Activated CD8-positive, alpha-beta T cell treated with anti-CD3 and anti-CD28 coated beads for 36 hours (primary cell): ENCODE measurements at places on chromosomes 16 and 17.

- H3K4me3 ChIP-seq = no peak overlapping the region
- H3K27me3 ChIP-seq = no peaks in the 10 kb centered on the region
- no peak overlapping the region for H3K27ac ChIP-seq
Measured at GRCh38 chr16:48497932-48498768, 111.8 kb downstream of the N4BP1 start.

DNA sequence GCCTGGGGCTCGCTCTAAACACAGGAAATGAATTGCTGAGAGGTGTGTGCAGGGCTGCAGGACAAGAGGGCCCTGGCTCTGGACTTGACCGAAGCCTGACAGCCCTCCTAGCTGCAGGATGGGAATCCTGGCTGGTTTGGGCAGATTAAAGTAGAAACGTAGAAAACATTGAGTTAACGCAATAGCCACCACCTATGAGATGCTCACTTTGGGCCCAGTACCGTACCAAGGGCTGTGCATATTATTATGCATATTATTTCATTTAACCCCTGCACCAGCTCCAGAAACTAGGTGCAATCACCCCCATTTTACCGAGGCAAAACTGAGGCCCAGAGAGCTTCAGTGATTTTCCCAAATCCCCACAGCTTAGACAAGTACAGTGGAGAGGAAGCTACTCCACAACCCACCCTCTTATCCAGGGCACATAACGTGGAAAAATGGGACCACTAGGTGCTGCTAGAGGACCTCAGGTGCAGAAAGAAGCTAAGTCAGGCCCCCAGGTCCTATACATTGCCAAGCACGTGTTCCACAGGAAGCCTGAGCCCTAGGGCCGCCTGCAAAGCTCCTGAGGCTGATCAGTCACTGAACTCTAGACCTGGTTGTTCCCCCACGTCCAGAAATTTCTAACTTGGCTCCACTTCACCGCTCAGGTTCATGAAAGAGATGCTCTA, 79.2 kb downstream of the MYH11 start:
- peak; percentile 42 for DNase-seq
- no peak overlapping the region for H3K27ac ChIP-seq
- no peaks in the 10 kb centered on the region for H3K4me1 ChIP-seq
- H3K27me3 ChIP-seq = no peaks in the 10 kb centered on the region
- H3K36me3 ChIP-seq = no peaks in the 10 kb centered on the region

- peaks cover 13% of the 10 kb centered on the region for H3K4me1 ChIP-seq
- no peaks in the 10 kb centered on the region for H3K27me3 ChIP-seq
- no peak for DNase-seq
- no peaks in the 10 kb centered on the region for H3K36me3 ChIP-seq
- no peak overlapping the region for H3K27ac ChIP-seq
Measured at GRCh38 chr17:6454495-6455320, 10.5 kb downstream of the PIMREG start.

- H3K27ac ChIP-seq = no peak overlapping the region
- peaks cover 2% of the 10 kb centered on the region for H3K27me3 ChIP-seq
- H3K4me1 ChIP-seq = no peaks in the 10 kb centered on the region
- DNase-seq = no peak
- H3K36me3 ChIP-seq = no peaks in the 10 kb centered on the region
Measured at GRCh38 chr17:78601577-78602190, 24.5 kb upstream of the DNAH17 start.

DNA sequence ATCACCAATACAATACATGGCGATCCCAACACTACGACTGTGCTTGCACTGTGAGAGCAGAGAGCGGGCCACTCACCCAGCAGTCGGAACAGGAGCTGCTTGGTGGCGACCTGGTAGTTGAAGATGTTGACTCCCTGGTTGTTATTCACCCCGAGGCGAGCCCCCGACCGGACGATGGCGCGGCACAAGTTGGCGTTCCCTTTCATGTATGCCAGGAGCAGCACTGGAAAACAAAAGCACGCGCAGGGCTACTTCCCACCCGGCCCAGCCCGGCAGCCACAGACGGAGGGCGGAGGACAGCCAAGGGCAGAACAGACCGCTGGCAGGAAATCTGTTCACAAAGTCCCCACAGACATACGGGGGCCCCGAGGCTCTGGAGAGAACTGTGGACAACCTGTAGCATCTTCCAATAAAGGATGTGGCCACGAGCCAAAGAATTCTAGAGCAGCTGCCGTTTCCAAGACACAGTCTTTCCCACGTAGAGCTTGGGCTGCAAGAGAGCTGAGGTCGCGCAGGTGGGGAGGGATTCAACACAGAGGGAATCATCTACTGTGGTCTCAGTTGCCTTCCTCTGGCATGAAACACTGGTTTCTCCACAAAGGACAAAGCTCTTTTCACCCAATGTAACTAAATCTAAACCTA, 27.8 kb downstream of the CYB5D2 start:
- no peak for DNase-seq
- peaks cover 21% of the 10 kb centered on the region for H3K4me1 ChIP-seq
- H3K36me3 ChIP-seq = peaks cover 66% of the 10 kb centered on the region
- no peaks in the 10 kb centered on the region for H3K27me3 ChIP-seq

- no peak overlapping the region for H3K4me3 ChIP-seq
- H3K36me3 ChIP-seq = peaks cover 5% of the 10 kb centered on the region
- DNase-seq = peak; percentile 49
- peaks cover 27% of the 10 kb centered on the region for H3K4me1 ChIP-seq
- H3K27ac ChIP-seq = peak overlapping the region; percentile 10
Measured at GRCh38 chr16:1823821-1824220, 2.8 kb downstream of the HAGH start.

DNA sequence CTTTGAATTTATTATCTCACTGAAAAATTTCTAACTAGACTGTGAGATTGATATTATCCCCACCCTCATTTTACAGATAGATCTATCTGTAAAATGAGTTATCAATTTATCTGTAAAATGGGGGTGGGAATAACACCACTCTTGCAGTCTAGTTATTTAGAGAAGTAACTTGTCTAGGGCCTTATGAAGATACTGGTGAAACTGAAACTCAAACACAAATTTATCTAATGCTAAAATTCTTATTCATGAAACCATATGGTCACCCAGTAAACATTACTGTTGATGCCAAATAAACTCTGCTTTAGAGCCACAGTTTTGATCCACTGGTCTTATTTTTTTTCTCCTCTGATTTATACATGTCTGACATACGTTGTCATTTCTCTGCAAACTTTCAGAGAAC, 52.1 kb upstream of the SMIM36 start:
- H3K27ac ChIP-seq = no peak overlapping the region
- no peaks in the 10 kb centered on the region for H3K36me3 ChIP-seq
- H3K4me3 ChIP-seq = no peak overlapping the region
- no peak for DNase-seq
- H3K4me1 ChIP-seq = no peaks in the 10 kb centered on the region

GRCh38 chr16:21075252-21075651, 75.4 kb downstream of the DNAH3 start:
- no peaks in the 10 kb centered on the region for H3K27me3 ChIP-seq
- H3K4me1 ChIP-seq = no peaks in the 10 kb centered on the region
- H3K4me3 ChIP-seq = no peak overlapping the region
- no peaks in the 10 kb centered on the region for H3K36me3 ChIP-seq
- no peak for DNase-seq
- no peak overlapping the region for H3K27ac ChIP-seq

DNA sequence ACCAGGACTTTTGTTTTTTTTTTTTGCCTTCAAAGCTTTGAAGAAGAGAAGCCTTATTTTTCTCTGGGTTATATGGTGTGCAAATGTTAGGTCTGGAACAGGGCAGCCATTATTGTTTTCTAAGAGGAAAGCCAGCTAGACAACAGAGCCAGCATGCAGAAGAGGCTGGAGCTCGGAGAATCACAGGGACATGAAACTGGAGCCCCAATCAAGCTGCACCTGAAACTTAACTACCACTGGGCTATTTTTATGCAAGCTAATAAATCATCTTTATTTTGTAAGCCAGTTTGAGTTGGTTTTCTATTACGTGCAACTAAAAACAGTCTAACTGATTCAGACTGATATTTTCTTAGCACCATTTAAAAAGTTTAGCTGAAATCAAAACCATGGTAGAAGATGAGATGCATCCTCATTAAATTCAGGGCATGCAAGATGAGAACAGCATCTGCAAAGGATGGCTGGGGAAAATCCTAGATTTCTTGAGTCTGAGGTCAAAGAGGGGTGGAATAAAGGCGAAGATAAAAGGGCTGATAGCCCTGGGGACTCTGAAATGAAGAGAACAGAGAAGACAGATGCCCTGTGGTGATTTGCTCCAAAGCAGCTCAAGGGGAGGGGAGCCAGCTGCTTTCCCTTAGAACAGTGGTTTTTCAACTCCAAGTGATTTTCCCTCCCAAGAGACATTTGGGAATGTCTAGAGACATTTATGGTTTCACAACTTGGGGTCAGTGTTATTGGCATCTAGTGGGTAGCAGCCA, 177.1 kb upstream of the WSCD1 start:
- H3K27ac ChIP-seq = no peak overlapping the region
- DNase-seq = no peak
- H3K36me3 ChIP-seq = no peaks in the 10 kb centered on the region
- peaks cover 3% of the 10 kb centered on the region for H3K4me1 ChIP-seq
- H3K27me3 ChIP-seq = peaks cover 35% of the 10 kb centered on the region

DNA sequence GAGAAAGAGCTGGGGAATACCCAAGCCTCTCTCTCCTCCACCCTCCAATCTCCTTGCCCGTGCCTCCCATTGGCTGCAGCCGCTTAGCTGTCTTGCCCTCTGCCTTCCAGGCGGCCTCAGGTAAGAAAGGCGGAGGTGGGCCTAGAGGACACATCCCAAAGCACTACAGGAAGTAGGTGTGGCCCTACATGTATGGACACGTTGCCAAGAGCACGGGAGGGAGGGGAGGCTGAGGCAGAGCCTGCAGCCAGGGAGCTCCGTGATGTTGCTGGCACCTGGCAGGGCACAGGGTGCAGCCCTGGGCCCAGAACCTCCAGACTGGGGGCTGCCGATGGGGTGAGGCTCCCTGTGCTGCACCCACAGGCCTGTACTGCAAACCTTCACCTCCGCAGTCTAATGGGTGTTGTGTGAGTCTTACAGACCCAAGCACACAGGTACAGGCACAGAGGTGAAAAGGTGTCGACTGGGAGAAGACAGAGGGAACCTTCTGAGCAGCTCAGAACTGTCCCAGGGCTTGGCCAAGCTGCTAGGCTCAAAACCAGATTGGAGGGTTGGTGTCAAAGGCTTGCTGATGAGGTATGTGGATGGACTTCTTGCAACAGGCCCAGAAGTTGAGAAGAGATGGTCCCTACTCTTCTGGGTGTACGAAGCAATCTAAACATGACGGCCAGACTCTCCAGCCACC, 23.5 kb upstream of the FOXK2 start:
- no peaks in the 10 kb centered on the region for H3K27me3 ChIP-seq
- peak overlapping the region; percentile 38 for H3K27ac ChIP-seq
- H3K4me1 ChIP-seq = peaks cover 18% of the 10 kb centered on the region
- H3K36me3 ChIP-seq = no peaks in the 10 kb centered on the region
- peak; percentile 15 for DNase-seq
- peak overlapping the region; percentile 62 for H3K4me3 ChIP-seq

DNA sequence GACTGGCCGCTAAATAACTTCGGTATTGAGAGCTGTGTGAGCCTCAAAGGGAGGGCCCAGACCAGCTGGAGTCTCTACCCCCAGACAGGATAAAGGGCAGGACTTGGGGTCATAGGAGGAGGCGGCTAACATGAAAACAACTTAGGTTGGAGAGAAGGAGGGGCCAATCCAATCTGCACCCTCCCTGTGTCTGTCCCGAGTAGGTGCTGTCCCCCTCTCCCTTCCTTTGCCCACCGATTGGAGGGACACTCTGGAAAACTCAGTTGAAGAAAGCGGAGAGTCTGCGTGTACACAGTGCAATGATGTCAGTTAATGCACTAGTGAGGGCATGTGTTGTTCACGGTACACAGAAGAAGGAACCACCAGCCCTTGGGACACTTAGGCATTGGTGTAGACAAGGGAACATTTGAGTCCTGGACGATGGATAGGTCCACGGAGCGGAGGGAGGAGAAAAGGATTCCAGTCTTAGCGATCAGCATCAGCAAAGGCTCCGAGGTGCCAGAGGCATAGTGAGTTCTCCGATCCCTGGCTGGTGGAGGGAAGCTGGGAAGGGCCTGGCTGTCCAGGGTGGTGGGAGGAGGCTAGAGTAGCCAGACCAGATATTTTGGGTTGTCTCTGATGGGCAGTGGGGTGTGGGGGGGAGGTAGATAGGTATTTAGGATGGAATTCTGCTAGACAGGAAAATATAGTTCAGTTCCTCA, 761 bp downstream of the NOL3 start:
- peak overlapping the region; percentile 73 for H3K4me3 ChIP-seq
- peaks cover 53% of the 10 kb centered on the region for H3K4me1 ChIP-seq
- no peak for DNase-seq

DNA sequence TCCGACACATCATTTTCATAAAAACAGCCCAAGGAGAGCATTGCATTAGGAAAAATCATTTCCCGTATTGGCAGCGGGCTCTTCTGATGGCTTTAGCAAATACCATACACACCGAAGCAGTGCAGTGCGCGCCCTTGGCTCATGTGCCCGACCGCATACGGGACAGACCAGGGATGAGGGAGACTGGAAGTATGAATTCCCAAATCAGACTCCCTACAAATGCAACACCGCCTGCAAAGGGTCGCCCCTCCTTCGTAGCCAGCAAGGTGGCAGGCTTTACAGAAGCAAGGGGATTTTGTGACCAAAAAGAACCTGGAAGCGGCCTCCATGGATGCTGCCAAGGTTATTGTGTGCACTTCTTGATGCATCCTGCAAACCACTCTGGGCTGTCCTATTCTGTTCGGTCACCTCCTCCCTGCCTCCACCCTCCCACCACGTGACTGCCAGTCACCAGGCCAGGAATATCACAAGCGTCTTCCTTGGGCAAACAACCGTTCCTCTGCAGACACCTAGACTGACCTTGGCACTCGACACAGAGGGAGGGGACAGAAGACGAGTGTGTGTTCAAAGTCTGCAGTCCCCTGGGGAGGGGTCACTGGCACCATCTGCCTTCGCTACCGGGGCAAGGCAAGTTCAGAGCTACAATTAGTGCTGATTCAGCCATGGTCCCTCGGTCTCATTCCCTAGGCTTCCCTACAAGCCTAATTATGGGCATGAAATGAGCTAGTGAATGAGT, 460.4 kb downstream of the SLC39A11 start:
- H3K27me3 ChIP-seq = peaks cover 9% of the 10 kb centered on the region
- H3K4me3 ChIP-seq = no peak overlapping the region
- H3K4me1 ChIP-seq = peaks cover 14% of the 10 kb centered on the region
- no peaks in the 10 kb centered on the region for H3K36me3 ChIP-seq

DNA sequence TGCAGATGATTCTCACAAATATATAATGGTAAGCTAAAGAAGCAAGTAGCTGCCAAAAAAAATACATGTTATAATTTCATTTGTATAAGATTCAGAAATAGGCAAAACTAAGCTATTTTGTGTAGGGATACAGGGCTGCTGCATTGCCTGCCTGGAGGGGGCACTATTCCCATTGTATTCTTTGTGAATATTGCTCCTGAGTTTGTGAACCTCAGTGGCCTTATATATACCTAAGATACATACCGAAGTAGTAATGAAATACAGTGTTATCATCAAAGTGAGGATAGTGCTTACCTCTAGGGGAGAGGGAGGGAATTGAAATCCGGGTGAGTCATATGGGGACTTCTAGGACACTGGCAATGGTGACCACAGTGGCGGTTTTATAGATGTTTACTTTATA, 53.5 kb downstream of the C17orf58 start:
- H3K36me3 ChIP-seq = peaks cover 34% of the 10 kb centered on the region
- H3K27ac ChIP-seq = no peak overlapping the region
- no peak for DNase-seq
- H3K27me3 ChIP-seq = no peaks in the 10 kb centered on the region
